Stomach (tissue), 19 donors: ENCODE measurements at places on chromosomes 6 and 20. TPM values are rescaled to one million over a fixed set of nuclear protein-coding genes. Genes with fewer than 3 reads are reported as not detected.

- no peaks in the 10 kb centered on the region for H3K27me3 ChIP-seq
- H3K27ac ChIP-seq: no peak overlapping the region
- no peaks in the 10 kb centered on the region for H3K4me1 ChIP-seq
- H3K36me3 ChIP-seq: no peaks in the 10 kb centered on the region
Measured at GRCh38 chr20:52785679-52786078, 186.5 kb upstream of the TSHZ2 start.

- no peaks in the 10 kb centered on the region for H3K4me1 ChIP-seq
- no peak for DNase-seq
- H3K27ac ChIP-seq: no peak overlapping the region
Measured at GRCh38 chr6:121800047-121800446, 364.6 kb downstream of the GJA1 start.

PPIL1 gene
- polyA plus RNA-seq: 18.4 TPM

DNA sequence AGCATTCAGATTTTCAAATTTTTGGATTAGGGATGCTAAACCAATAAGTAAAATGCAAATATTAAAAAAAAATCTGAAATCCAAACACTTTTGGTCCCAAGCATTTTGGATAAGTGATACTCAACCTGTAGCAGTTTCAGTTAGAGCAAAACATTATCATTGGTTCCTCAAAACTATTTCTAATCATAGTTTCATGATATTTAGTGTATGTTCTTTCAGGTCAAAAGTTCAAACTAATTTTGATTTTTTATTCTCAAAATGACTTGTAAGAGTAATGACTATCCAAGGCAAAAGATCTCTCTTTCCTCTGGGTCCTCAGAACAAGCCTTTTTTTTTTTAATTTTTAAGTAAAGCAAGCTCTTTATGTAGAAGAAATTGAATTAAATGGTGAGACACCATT is 64.0 kb upstream of the TFB1M start:
- H3K27ac ChIP-seq: no peak overlapping the region
- DNase-seq: no peak
- no peaks in the 10 kb centered on the region for H3K4me1 ChIP-seq
- H3K27me3 ChIP-seq: no peaks in the 10 kb centered on the region
- H3K36me3 ChIP-seq: no peaks in the 10 kb centered on the region
- no peak overlapping the region for H3K4me3 ChIP-seq

DNA sequence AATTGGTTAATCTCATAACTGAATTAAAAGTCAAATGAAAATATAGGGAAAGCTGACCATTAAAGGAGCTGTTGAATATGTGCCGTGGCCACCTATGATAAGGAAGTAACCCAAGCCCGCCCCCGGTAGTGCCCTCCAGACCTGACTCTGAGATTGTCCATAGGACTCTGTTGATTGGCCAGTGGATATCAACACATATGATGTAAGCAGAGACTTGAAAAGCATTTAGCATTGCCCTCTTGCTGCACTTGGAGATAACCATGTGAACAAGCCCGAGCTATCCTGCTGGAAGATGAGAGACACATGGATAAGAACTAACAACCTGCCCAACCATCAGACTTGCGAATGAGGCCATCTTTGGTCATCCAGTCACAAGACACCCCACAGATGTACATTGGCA is 83.2 kb downstream of the LINC00237 start:
- H3K36me3 ChIP-seq: no peaks in the 10 kb centered on the region
- no peak overlapping the region for H3K4me3 ChIP-seq
- H3K4me1 ChIP-seq: no peaks in the 10 kb centered on the region
- peaks cover 10% of the 10 kb centered on the region for H3K27me3 ChIP-seq

GRCh38 chr6:35034411-35035191 is 106.5 kb downstream of the TCP11 start:
- H3K27ac ChIP-seq: peak overlapping the region; percentile 76
- H3K27me3 ChIP-seq: no peaks in the 10 kb centered on the region
- no peak overlapping the region for H3K4me3 ChIP-seq
- DNase-seq: peak; percentile 81
- H3K4me1 ChIP-seq: peaks cover 42% of the 10 kb centered on the region
- peaks cover 11% of the 10 kb centered on the region for H3K36me3 ChIP-seq
